Bronchial epithelial cell (primary cell): ENCODE measurements at places on chromosomes 3 and 15. TPM values are rescaled to one million over a fixed set of nuclear protein-coding genes. Genes with fewer than 3 reads are reported as not detected.

DNA sequence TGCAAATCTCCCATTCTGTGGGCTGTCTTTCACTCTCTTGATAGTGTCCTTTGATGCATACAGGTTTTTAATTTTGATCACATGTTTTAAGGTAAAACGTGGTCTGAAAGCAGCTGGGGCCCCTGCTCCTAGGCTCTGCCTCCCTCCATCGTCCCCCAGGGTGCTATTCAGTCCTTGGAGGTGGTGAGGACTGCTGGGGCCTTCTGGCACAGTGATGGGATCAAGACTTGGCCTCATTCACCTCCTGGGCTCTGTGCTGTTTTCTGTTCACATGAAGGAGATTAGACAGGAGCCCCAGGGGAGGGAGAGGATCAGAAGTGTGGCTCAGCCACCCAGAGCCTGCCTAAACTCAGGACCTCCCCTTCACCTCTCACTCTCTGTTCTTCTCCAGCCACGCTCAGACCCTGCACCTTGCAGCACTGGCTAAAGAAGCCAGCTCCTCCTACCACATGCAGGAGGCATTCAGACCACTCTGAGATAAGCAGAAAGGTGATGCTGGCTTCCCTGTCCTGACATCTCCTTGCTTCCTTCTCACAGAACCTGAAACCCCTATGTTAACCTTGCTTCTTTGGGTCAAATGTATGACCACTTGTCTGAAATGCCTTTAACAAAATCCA, 43.9 kb downstream of the PAQR5 start:
- no peak for DNase-seq

GRCh38 chr3:184591789-184592188, 30.2 kb downstream of the EPHB3 start:
- DNase-seq, result no peak

GRCh38 chr3:168117059-168117458, 21.3 kb upstream of the GOLIM4 start:
- peak; percentile 87 for DNase-seq

DNA sequence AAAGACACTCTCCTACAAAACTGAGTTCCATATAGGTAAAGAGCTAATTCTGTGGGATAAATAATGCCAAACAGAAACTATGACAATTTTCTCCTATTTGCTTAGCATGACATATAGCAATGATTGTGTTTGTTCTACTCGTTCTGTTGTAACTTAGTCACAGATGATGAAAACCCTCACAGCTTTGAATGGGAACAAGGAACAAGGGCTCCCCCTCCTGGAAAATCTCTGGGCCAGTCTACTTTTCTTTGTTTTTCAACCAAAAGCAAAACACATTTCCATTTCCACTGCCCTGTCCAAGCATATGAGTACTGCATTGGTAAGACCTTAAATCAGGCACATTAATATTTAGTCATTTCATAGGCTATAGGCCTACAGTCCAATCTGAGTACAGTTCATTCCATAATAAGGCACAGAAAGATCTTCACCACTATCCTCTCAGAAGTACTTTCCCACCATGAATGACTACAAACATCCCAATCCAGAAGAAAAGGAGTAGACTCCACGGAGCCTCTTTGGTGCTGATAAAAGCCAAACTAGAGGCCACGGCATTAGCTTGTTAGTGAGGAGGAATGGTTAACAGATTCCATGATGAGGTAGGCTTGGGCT, 67.1 kb downstream of the ATP8B4 start:
- DNase-seq, result peak; percentile 88

GRCh38 chr3:120052225-120052624, 42.0 kb downstream of the GSK3B start:
- DNase-seq, result no peak

PARP9 gene
- total RNA-seq, result 4.5 and 8.1 TPM in 2 replicates

GOLGA8S gene
- total RNA-seq, result under 0.01 TPM in 1 of 2 replicates, not detected in the other
